ENCODE measurements at places on chromosomes 3 and 15.

GRCh38 chr3:171900446-171900845 is 57.3 kb downstream of the TMEM212 start:
- DNase-seq, result no peak

GRCh38 chr15:42279234-42279723 is 6.0 kb upstream of the TMEM87A start:
- DNase-seq, result no peak

GRCh38 chr3:111864821-111865656 is 6.0 kb downstream of the PHLDB2 start:
- DNase-seq, result no peak

- DNase-seq, result no peak
Observed at GRCh38 chr15:74220475-74221248, 15.5 kb upstream of the CCDC33 start.

DNA sequence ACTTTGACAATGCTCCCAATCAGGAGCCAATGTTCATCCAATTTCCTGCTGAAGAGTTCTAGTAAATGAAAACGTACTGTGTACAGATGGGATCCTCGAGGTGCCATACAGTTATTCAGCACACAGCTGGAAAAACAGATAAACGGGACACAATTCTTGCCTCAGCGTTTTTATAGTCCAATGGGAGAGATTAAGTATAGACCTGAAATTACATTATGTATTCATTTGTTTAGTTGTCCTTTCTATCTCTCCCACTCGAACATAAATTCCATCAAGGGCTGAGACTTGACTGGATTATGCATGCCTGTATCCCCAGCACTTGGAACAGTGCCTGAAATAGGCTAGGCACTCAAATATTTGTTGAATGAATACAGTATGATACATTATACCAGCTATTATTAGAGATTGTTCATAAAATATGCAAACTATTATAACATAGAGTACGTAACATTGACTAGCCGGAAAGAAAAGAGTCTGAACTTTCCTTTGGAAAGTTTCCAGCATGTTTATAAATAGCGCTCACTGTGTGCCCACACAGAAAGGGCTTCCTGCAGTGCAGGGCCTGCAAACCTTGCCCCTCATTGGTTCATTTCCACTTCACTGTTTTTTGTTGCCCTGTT is 27.4 kb upstream of the SNTN start:
- DNase-seq, result no peak
